GM13977 (cell line): ENCODE measurements at places on chromosomes 3 and 15.
A peak's percentile ranks its signal among the peaks of the same experiment; 100 is the strongest.

DNA sequence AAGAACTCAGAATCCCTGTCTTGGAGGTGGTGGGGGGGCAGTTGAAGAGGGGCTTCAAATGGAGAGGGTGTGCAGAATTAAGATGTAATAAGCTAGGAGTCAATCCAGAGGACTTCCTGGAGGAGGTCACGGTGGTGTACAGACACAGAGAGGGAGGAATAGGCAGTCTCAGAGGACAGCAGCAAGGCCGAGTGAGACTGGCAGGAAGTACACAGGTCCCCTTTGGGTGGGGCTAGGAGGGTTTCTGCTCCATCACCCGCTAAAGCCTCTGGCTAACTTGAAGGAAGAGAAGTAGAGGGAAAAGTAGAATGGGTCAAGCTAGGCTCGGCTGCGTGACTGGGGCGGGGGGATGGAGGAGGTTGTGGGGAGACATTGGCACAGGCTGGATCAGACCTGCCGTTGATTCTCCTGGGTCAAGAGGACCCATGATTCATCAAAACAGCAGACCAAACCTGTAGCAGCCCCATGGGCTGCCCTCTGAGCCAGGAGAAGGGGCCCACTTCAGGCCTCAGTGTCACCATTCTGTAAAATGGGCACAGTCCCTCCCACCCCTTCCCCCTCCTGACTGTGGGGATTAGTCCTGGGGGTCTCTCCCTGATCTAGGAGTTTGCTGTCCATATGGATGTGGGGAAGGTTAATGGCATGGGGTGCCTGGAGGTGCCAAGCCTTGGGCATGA is 16.9 kb downstream of the CSPG4 start:
- DNase-seq: peak; percentile 60

DNA sequence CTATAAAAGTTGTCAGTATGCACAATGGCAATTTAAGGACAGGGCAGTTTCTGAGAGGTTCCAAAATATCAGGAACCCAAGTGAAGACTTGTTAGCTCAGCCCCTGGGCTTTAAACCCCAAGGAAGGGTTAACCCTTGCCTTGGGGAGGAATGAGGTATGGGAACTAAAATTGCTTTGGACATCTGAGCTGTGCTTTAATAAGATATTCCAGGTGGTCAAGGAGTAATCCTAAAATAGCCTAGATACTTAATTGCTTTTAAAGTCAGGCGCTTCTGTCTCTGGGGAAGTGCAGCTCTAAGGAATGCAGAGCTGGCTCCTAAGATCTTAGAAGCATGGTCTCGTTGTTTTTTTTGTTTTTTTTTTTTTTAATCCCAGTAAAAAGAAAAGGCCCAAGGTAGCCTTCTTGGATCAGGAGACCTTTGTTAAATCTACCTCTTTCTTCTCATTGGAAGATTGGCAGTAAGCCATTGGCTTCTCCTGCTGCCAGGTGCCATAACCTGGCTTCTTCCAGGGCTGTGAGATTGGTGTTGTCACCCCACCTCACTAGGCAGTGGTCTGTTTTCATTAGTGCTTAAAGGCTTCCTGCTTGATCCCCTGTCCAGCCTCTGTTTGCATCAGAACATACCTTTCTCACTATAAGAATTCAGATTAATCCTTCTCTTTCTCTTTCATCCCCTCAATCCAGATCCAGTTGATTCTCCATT is 24.5 kb downstream of the ARID3B start:
- no peak for DNase-seq

DNA sequence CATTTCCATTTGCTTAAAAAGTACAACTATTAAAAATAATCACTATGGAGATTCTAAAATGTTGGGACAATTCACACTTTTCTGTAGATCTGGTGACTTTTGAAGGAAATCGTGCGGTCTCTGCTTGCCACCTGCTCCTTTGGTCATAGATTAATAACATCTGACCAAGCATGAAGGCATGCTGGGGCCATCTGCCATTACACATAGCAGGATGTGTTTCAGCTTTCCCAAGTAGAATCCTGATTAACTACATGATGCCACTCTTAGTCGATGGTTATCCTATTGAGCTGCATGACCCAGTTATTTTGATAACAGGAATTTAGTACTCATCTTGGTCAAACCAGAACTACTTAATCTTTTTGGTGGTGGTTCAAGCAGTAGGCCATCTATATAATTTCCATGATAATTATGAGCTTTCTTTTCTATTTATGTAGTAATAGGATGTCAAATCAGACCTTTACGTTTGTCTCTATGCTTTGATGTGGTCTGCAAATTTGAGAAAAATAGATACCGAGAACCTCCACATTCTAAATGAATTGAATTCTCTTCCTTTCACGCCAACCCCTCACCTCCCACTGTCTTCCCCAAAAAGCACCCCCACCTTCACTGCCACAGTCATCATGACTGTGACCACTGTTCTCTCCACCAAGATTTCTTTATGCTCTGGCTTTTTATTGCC is 158.1 kb downstream of the DIPK2A start:
- DNase-seq: no peak

- no peak for DNase-seq
These were observed 47.6 kb downstream of the SHOX2 start for GRCh38 chr3:158058495-158059130.

DNA sequence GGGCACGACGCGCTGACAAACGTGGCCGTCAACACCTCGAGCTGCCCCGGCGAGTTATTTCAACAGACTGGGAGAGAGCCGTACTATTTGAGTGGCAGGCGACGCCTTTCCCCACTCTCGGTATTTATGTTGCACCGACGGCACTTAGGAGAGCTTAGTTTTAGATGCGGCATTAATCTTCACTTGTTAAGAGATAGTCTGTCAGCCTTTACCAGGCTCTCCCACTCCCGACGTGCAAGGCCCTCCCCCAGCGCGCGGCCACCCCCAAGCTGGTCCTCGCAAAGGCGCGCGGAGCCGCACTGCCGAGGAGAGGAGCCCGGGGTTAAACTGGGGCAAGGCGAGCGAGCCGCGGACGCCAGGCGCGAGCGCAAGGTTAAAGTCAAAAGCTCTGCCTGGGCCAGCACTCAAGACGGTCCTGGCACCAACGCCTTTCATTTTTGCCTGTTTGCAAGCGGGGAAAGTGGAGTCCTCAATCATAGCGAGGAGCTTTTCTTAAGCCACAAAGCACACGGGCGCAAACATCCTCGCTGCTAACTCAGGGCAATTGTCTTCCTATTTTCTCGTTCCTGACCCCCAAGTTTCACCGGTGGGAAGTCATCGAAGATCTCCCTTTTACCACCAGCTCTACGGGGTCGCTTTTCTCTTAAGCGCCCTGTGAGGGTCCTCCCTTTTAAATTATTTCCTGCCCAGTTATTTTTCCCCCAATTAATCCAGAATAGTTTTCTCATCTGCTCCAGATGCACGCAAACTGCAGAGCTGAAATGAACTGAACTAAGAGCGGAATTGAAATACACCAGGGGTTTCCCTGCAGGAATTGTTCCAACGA is 86.6 kb downstream of the NR2F2 start:
- no peak for DNase-seq

DNA sequence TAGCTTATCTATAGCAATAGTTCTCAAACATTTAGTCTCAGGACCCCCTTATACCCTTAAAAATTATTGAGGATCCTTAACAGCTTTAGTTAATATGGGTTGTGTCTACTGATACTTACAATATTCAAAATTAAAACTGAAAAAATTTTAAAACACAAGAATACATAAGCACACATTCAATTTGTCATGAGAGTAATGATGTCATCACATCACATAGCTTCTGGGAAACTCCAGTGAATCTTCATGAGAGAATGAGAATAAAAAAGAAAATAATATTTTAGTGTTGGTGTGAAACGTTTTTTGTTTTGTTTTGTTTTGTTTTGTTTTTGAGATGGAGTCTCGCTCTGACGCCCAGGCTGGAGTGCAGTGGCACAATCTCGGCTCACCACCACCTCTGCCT is 25.2 kb upstream of the ACP3 start:
- no peak for DNase-seq

DNA sequence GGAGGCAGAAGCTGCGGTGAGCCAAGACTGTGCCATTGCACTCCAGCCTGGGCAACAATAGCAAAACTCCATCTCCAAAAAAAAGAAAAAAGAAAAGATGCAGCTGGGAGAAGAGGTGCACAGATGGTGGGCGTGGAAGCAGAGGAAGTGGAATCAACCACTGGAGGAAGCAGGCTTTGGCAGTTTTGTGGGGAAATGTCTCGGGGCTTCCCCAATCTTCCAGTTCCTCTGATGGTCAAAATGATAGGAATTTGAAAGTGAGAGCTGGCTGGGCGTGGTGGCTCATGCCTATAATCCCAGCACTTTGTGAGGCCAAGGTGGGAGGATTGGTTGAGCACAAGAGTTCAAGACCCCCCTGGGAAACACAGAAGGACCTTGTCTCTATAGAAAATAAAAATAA is 48.1 kb upstream of the SMAD3 start:
- no peak for DNase-seq

DNA sequence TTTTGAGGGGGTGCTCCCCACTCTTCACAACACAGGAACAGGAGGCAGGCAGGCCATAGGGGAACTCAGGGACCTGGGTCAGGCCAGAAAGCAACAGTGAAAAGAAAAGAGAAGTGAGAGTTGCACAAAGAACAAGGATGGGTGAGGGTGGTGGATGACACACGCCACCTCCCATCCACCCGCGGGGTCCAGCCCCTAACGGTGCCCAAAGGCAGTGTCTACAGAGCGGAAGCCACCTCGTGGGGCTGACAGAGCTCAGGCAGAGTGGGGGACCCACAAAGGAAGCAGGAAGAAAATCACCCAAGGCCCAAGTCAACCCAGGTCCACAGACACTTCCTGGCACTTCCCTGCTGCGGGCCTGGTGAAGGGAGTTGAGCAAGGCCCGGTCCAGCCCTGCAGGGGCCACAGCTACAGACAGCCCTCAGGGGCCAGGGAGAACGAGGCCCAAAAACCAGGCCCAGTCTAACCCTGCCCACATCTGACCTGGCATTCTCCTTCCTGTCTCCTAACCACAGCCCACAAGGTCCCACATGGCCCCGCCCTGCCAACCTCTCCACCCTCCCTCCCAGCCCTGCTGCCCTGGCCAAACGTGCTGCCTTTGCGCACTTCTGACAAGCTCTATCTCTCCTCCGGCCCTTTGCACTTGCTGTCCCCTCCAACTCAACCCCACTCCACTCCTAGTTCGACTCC is 5.9 kb downstream of the NUP210 start:
- peak; percentile 90 for DNase-seq

DNA sequence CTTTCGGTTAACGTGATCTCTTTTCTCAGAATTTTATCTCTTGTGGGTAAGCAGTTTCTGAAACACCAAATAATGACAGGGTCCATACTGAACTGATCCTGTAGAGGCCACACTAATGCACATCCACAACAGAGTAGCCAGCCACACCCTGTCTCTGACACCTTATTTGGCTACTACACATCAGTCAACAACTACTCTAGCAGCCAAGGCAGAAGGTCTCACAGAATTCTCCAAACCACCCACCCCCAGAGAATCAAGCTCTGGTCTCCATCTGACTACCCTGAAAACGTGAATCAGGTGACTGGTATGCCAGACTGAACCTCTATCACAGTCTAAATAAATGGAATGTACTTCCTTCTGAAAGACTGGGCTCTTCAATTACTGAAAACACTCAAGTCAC is 38.0 kb downstream of the EDC3 start:
- no peak for DNase-seq

- DNase-seq: no peak
These were observed 36.0 kb upstream of the PPARG start for GRCh38 chr3:12252889-12253288.

- no peak for DNase-seq
These were observed 22.0 kb downstream of the TGM4 start for GRCh38 chr3:44896440-44896839.

DNA sequence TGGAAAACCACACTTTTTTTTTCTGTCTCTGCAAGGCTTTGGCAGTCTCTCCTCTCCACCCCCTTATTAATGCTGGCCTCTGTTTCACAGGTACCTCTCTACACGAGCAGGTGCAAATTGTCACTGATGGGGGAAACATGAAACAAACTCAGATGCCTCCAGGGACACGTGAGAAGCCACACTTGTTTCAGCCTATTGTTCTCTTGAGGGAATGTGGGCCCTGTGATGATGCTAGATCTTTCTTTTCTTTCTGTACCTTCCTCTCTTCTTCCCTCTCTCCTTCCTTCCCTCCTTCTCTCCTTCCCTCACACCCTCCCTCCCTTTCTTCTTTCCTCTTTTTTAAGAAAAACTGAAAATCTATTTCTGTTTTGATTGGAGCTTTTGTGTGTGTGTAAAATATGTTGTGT is 5.7 kb upstream of the BLM start:
- DNase-seq: no peak

DNA sequence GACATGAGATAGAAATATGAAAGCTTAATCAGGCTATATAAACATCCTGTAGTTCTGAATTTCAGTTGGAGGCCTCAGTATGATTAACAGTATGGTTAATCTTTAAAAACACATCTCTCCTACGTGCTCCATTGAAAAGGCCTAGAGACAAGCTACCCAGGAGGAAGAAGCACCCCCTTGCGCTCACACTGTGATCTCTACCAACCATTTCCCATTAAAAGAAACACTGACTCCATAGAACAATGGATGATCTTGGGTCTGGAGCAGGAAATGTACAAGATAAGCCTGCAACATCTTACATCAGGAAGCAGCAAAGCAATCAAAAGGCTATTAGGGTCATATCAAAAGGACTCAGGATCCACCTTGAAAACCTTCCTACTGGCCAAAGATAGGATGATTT is 3.4 kb upstream of the EOGT start:
- DNase-seq: no peak

- no peak for DNase-seq
These were observed 259.8 kb upstream of the CTDSPL start for GRCh38 chr3:37601832-37602231.

DNA sequence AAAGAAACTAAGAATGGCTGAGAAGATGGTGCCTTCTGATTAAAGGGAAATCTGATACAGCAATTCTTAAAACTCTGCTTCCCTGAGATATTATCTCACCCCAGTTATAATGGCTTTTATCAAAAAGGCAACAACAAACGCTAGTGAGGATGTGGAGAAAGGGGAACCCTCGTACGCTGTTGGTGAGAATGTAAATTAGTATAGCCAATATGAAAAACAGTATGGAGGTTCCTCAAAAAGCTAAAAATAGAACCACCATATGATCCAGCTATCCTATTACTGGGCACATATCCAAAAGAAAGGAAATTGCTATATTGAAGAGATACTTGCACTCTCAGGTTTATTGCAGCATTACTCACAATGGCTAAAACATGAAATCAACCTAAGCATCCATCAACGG is 65.1 kb downstream of the GOLIM4 start:
- DNase-seq: no peak

DNA sequence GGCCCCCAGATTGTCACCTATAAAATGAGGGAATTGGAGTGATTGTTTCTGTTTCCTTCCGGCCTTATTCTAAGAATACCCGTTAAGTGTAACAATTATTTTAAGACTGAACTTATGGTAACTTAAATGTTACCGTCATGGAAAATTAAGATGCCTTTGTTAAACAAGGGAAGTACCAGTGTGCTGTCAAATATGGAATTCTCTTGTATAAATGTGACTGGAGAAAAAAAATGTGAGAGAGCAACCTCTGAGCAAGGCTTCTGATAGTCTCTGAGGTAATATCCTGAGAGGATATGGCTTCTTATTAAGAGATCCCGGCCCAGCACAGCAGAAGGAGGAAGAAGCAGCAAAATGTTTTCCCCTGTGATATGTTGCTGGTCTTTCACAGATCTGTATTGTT is 480.7 kb upstream of the ADAMTS9 start:
- DNase-seq: no peak
